ENCODE measurements at places on chromosomes 6 and 20.

DNA sequence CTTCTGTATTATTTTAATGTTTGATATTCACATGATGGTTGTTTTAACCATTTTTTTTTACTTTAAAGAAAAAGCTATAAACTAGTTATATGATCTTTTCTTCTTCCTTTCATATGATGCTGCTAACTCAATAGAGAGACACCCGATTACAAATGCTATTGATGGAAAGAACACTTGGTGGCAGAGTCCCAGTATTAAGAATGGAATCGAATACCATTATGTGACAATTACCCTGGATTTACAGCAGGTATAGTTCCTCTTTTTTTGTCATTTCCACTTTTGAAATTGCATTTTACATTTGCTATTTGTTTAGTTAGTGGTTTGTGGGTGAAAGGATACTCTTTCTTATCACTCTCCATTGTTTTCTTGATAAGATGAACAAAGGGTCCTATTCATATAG lies 176.7 kb downstream of the LAMA2 start:
- DNase-seq = no peak

DNA sequence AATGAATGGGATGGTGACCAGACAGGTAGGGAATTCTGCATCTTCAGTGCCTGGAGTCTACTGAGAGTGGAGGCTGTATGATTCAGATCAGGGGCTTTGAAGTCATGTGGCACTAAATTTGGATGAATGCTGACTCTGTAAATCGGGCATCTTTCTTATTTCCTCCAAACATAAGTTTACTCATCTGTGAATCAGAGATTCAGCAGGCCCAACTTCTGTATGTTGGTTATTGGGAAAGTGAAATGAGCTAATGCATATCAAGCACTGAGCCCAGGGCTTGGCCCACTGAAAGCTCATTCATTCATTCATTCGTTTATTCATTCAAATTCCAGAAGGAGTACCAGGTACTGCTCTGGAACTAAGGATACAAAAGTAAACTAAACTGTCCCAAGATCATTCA lies 192.3 kb upstream of the RIN2 start:
- DNase-seq = no peak

DNA sequence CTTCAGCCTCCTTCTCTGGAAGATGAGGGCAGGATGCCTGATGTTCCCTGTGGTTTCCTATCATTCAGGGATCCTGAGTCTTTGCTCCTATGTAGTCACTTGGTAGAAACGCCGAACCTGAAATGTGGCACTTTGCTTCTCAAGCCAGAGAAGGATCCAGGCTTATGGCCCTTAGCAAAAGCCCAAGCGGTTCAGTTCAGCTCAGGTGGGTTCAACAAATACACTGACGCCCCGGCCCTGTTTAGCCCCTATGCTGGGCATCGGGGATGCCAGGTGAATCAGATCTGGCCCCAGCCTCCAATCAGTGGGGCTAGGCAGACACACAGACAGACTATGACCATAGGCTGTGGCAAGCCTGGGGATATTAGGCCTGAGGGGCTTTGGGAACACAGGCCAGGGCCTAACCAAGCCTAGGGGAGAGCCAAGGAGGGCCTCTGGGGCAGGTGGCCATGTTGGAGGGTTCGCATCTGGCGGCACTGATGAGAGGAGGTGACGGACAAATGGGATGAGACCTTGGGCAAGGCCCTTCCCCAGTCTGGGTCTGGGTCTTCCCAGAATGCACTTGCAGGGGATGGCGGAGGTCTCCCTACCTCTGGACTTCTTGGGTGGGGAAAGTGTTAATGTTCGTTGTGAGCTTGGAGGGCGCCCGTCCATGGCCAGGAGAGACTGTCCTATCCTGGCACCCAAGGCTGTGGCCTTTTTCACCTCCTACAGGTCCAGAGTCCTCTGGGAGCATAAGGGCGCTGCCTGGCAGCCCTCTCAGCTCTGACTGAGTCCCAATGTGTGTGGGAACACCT lies 17.6 kb upstream of the SRC start:
- DNase-seq = no peak

GRCh38 chr6:125985522-125985921 lies 818 bp upstream of the TRMT11 start:
- no peak for DNase-seq

- DNase-seq = no peak
Observed at GRCh38 chr6:56856036-56856580, 98.8 kb upstream of the BEND6 start.

- no peak for DNase-seq
Observed at GRCh38 chr6:170307080-170307545, 555 bp downstream of the FAM120B start.

GRCh38 chr6:3382326-3383279 lies 74.2 kb downstream of the SLC22A23 start:
- DNase-seq = no peak

DNA sequence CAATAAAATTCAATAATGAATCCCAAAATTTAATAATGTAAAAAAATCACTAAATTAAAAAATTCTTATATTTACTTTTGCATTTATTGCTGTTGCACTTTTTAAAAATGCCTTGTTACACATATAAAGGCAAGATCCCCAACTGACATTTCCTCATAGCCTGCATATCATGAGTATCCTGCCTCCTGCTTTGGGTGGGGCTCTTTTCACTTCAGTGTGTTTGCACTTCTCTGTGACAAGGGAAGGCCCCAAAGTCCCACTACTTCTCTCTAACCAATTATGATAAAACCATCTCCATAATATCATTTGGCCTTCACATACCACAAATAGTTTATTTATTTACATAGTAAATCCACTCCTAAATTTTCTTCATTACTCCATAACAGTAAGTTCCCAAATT lies 446.1 kb upstream of the MARCKS start:
- DNase-seq = no peak

GRCh38 chr6:26092443-26092842 lies 5.2 kb downstream of the HFE start:
- DNase-seq = no peak

- DNase-seq = no peak
Observed at GRCh38 chr20:39993742-39994141, 695.3 kb downstream of the MAFB start.

DNA sequence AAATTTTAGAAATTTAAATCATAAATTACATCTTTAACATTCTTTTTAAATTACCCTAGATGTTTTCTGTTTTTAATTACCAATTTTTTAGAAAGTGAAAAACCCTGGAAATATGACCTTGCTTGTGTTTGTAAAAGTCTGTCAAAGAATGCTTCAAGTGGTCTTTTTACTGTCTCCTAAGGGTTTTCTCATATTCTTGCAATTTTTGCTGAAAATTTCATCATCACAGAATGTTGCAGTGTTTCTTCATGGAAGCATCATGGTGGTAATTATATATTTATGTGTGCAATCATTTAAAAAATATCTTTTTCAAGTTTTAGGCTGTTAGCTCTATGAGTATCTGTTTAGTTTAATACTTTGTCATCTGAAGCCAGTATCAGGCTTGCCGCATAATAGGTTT lies 178.2 kb downstream of the HDGFL1 start:
- no peak for DNase-seq

GRCh38 chr20:19807191-19807945 lies 49.3 kb downstream of the RIN2 start:
- no peak for DNase-seq

GRCh38 chr6:56749632-56750151 lies 107.0 kb upstream of the DST start:
- no peak for DNase-seq

DNA sequence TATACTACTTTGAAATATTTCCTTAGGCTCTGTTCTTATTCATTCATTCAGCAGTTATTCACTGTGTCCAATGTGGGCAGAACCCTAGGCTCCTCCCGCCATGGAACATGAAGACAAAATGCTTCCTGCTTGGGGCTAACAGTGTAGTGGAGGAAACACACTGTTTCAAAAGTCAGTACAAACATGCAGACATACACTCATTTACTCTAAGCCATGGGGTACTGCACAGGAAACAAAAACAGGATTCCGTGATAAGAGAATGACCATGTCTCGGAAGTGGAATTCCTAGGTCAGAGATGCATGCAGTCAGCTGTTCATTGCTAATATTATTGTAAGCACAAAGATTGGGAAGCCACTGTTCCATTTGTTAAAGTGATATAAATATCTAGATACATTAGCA lies 18.4 kb upstream of the FAM209A start:
- no peak for DNase-seq

DNA sequence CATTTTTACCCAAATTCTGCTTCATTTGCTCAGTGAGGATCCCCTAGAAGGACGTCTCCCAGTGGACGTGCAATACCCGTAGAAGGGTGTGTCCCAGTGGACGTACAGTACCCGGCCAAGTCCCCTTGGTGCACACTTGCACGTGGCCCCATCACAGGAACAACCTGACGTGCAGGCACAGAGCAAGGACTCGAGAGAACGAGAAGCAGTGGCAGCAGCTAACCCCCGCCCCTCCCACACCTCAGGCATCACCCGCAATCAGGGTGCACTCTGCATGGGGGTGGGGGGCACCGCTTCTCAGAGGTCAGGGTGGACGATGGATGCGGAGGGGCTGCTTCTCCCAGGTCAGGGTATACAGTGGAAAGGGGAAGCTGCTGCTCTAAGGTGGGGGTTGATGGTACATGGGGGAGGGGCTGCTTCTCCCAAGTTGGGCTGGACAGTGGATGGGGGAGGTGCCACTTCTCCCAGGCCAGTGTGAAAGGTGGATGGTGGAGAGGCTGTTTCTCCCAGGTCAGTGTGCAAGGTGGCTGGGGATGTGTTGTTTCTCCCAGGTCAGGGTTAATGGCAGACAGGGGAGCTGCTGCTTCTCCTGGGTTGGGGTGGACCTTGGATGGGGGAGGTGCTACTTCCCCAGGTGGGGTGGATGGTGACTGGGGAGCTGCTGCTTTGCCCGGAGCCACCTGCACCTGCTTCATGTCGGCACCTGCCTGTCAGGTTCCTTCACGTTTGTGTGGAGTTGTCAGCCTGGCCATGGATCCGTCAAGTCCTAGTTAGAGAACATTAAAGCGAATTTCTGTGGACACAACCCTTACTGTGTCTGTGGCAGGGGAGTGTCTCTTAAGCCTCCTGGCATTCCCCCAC lies 1.0 kb upstream of the THBS2 start:
- DNase-seq = no peak

DNA sequence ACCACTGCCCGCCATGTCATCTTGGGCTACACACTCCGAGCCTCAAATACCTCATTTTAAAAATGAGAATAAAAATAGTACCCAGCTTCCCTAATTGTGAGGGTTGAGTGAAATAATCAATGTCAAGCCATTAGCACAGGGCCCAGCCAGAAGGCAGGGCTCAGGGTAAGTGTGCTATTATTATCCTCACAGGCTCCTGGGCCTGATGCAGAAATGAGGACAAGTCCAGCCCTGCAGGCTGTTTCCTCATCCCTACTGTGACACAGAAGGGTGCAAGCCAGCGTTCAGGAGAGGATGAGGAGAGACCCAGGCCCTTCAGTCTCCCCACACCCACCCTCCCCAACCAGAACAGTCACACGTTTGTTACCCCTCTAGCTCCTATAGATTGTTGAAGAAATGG lies 4.0 kb downstream of the DLK2 start:
- no peak for DNase-seq

GRCh38 chr6:121593011-121593641 lies 157.7 kb downstream of the GJA1 start:
- DNase-seq = no peak

GRCh38 chr20:53187392-53188068 lies 215.4 kb downstream of the TSHZ2 start:
- no peak for DNase-seq

GRCh38 chr6:45480752-45481415 lies 103.2 kb upstream of the SUPT3H start:
- DNase-seq = no peak

- no peak for DNase-seq
Observed at GRCh38 chr6:142942238-142942637, 2.7 kb downstream of the HIVEP2 start.

DNA sequence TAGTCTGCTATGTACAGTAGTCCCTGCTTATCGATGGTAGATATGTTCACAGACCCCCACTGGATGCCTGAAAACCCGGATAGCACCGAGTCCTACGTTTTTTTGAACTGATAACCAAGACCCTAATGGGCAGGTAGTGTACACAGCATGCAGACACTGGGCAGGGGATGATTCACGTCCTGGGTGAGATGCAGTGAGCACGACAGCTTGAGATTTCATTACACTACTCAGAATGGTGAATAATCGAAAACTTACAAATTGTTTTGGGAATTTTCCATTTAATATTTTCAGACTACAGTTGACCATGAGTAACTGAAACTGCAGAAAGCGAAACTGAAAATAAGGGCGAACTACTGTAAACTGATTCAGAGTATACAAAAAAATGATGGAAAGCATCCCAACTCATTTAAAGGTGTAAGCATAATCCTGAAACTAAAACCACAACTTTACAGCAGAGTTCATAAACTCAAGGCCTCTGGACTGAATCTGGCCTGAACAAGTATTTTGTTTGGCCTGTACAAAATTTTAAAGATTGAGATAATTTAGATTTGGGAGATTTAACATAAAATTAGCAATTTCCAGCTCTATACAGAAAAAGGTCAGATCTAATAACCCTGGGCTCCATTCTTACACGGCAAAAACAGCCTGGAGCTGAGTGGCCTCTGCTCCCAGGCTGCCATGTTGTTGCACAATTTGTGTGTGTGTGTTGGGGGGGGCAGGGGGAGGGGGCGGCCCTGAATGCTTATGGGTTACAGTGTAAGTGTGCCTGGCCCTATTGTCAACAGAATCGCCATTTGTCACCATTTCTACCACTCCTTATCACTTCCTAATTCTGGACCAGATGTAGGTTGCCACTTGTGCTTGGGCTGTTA lies 34.9 kb downstream of the RNF24 start:
- DNase-seq = no peak

DNA sequence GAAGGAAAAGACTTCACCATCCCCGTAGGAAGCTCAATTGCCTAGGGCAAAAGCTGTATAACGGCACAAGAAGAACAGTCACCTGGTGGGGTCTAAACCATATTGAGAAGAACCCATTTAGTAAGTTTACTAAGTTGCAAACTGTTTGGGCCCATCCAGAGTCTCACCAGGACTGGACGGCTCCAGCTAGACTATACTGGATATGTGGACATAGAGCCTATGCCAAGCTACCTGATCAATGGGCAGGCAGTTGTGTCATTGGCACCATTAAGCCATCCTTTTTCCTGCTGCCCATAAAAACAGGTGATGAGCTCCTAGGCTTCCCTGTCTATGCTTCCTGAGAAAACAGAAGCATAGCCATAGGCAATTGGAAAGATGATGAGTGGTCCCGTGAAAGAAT lies 293.9 kb downstream of the RNGTT start:
- DNase-seq = no peak

DNA sequence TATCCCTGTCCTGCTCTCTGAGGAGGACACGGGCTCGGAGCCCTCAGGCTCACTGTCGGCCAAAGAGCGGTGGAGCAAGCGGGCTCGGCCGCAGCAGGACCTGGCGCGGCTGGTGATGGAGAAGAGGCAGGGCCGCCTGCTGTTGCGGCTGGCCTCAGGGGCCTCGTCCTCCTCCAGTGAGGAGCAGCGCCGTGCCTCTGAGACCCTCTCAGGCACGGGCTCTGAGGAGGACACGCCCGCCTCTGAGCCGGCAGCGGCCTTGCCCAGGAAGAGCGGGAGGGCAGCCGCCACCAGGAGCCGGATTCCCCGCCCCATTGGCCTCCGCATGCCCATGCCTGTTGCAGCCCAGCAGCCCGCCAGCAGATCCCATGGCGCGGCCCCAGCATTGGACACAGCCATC lies 14.2 kb upstream of the SLC22A7 start:
- no peak for DNase-seq

GRCh38 chr20:20455926-20456325 lies 88.0 kb downstream of the INSM1 start:
- no peak for DNase-seq

All from WERI-Rb-1 (cell line).